ENCODE measurements at places on chromosomes 5 and 9.

DNA sequence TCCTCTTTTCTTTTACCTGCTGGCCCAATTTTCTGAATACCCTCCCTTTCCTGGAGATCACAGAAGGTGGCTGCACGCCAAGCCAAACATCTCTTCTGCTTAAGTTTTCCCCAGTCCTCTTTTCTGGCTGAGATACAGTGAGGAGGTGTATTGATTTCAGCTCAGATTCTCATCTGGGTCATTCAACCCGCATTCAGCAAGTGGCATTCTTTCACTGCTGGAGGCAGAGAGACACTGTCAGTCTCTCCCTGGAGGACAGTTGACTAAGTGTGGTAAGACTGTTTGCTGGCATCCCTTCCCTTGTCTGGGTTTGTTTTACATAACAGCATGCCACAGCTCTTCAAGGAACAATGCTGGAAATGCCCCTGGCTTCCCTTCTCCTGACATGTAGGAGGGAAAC is 60.5 kb downstream of the GABRG2 start:
- no peak for DNase-seq

GRCh38 chr5:169097374-169098326 is 203.3 kb downstream of the SLIT3 start:
- DNase-seq: no peak

- no peak for DNase-seq
Observed at GRCh38 chr5:179262126-179262920, 82.9 kb downstream of the ADAMTS2 start.

DNA sequence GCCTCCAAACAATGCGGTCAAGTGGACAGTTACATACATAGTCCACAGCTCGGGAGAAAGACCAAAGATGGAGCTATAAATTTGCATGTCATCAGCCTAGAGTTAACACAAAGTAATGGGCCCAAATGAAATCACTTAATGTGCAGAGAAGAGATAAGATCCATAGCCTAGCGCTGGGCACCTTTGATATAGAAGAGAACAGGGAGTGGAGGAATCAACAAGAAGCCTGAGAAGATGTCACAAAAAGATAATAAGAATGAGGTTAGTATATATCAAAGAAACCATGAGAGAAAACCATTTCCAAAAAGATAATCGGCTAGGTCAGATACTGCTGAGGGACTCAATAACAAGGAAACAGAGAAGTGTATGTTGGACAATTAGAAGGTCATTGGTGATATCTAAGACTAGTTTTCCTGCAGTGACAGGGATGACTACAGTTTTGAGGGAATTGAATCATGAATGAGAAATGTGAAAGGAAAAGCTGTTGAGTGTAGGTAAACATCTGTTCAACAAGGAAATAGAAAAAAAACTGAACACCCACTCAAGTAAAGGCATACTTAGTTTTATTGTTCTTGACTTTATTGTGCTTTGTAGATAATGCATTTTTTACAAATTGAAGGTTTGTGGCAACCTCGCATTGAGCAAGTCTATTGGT is 68.7 kb upstream of the CDH6 start:
- no peak for DNase-seq

DNA sequence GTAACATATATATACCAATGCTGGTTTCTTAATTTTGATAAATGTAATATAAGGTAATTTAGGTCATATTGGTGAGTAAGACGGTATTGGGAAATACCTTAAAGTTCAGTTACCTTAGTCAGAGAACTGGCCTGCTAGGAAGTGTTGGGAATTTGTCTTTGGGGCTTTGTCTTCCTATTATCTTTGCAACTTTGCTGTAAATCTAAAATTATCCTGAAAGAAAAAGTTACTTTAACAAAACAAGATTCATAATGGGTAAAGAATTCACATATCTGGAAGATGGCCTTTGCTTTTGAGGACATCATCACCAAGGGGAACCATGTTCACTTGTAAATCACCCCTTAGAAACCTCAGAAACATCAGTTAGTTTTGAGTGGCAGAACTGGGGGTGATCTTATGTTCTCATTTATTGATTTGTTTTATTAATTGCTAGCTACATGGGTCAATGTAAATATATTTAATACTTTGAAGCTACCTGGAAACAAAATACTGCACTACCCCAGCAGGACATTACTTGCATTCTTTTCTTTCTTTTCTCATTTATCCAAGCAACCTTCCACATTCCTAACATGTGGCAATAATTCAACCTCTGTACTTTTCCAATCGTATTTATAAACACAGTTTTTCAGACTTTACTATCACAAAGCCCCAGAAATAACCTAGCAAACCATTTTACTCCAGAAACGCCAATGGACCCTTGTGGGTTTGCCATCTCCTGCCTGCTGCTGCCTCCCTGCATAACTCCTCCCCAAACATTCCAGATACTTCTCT is 41.4 kb downstream of the GLIS3 start:
- DNase-seq: no peak

GRCh38 chr5:125198270-125198974 is 452.0 kb upstream of the ZNF608 start:
- DNase-seq: no peak

DNA sequence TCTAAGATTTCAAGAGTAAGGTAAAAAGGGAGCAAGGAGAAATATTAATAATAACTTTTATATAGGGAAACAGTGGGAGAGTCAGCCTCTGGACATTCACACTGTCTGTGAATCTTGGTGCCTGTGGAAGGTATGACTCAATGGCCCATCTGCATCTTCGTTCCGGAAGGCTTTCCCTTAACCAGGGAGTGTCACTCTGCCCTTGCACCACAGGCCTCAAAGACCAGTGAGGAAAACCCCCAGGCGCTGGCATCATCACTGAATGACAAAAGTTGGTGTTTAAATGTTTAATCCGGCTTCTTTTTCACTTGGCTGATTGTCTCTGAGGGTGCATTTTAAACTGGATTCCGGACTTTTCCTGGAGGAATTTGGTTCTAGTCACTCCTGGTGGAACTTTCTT is 522.4 kb upstream of the TLE4 start:
- DNase-seq: no peak

- no peak for DNase-seq
Observed at GRCh38 chr5:10409504-10409903, 32.2 kb upstream of the ROPN1L start.

DNA sequence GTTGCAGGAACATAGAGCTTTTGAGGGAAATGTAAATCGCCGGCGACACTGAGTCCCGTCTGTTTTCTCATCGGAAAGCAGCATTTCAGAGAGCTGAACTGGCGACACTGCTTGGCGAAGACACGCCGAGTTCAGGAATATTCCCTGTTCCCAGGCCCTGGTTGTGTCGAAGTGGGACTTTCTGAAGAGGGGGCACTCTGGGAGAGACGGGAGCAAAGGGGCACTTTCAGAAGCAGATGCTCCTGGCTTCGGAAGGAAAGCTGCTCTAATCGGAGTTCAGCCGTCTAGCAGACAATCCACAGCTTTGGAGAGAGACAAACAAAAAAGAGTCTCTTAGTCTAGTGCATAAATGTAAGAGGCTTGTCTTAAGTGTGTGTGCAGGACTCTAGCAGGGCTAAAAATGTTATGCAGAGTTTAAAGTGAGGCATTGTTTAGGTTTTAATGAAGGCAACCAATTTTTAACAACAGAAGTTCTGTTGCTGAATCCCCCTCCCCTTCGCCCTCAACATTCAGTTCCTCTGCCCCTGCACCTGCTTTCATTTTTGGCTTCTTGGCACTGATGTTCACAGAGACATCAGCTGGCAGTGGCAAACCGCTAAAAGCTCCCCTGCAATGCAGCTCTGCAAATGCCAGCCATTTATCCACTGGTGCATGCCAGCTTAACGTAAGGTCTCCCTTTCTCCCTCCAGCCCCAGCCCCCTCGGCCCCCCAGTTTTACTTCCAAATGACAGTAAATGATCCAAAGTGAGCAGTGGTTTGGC is 289.5 kb upstream of the MPDZ start:
- no peak for DNase-seq

DNA sequence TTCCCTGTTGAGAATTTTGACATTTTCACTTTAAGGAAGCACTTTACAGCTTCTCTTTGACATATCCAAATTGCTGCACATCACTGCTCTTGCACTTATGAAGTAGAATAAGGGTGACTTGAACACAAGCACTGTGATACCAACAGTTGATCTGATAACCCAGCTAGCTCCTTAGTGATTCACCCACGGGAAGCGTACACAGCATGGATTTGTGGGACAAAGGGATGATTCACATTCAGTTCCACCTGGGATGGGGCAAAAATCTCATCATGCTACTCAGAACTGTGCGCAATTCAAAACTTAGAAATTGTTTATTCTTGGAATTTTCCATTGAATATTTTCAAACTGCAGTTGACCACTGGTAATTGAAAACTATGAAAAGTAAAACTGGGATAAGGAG is 1565.5 kb upstream of the CDH9 start:
- no peak for DNase-seq

DNA sequence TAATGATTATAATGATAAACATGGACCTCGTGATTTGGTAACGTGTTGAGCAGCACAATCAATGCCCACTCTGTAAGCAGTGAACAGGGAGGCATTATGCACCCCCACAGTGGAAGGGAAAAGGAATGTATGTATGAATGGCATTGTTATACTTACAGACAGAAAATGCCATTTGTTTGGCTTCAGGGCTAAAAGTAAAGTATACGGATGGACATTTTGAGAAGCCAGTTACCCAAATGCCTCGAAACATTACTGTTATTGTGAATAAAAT is 260.2 kb upstream of the PPP1R2B start:
- no peak for DNase-seq

GRCh38 chr9:133770076-133770777 is 32.1 kb upstream of the SARDH start:
- no peak for DNase-seq

DNA sequence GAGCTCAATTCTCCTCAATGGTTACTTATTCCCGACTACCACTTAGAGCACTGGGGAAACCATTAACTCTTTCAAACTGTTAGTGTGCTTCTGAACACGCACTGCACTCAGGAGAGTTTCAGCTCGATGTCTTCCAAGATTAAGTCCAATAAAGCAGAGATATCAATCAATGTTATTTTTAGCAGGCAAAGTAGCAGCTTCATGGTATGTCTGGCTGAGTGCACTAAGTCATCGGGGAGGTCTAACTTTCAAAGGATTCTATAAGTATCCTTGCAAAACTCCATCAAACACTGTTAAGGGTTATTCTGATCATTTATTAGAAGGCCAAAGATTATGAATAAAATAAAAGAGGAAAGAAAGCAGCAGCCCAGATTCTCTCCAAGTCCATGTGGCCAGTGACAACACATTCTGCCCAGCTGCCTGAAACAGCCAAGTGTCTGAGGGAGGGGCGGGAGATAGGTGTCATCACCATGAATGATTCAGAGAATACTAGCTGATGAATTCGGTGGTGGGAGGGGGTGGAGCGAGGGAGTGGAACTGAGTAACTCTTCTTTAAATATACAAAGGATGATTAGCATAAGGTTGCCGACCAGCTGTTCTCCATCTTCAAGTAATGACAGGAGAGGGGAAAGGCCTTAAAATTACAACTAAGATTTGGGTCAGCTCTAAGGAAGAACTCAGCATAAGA is 21.3 kb downstream of the NREP start:
- DNase-seq: peak; percentile 3

GRCh38 chr5:132641241-132641723 is 16.7 kb upstream of the IL13 start:
- no peak for DNase-seq

- DNase-seq: no peak
Observed at GRCh38 chr9:79817438-79818004, 245.8 kb downstream of the TLE4 start.

GRCh38 chr5:152884006-152884405 is 478.9 kb upstream of the NMUR2 start:
- no peak for DNase-seq

GRCh38 chr9:133932633-133933032 is 59.5 kb downstream of the VAV2 start:
- DNase-seq: no peak

GRCh38 chr5:53512539-53512938 is 32.1 kb downstream of the FST start:
- no peak for DNase-seq

- DNase-seq: no peak
Observed at GRCh38 chr5:34474573-34475021, 181.5 kb upstream of the RAI14 start.

GRCh38 chr5:157372472-157372822 is 87.6 kb upstream of the NIPAL4 start:
- DNase-seq: no peak

GRCh38 chr9:98062161-98062560 is 5.6 kb downstream of the NANS start:
- DNase-seq: no peak

DNA sequence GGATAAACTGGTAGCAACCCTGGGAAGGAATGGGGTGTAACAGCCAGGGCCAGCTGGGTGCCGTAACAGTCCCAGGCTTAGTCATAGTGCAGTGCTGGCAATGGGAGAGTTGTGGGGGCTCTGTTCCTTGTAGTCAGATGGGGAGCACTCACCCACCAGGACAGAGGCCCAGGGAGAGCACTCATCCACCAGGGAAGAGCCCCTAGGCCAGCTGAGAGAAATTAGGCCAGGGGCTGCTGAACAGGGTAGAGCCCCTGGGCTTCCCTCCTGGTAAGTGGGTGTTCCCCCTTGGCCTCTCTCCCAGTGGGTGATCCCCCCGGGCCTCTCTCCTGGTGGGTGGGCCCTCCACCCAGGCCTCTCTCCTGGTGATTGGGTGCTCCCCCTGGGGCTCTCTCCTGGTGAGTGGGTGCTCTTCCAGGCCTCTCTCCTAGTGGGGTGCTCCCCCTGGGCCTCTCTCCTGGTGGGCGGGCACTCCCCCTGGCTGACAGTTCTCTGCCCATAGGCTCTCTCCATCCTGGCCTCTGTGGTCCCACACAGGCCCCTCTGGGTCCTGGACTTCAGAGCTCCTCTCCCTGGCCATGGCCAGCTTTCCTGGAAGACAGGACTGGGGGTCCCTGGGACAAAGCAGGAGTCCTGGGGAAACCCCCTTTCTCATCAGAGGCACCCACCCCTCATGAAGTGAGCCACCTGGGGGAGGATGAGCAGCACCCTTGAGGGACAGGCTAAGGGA is 13.4 kb downstream of the FGD3 start:
- DNase-seq: no peak

DNA sequence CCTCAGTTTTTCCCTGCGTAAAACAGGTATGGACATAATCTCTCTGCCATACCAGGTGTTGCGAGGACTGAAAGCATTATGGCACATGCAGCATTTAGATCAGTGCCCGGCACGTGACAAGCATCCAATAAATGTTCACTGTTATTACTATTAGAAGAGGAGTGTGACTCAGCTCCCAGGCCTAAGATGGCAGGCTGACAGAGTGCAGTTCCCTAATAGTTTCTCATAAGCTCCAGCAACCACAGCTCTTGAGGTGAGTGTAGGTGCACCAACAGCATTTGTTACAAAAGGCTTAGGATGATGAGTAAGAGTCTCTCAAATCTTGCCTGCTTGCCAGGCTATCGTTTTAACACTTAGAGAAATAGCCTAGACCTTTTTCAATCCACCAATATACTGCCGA is 28.9 kb upstream of the GLIS3 start:
- no peak for DNase-seq

Measured in activated T-cell treated with anti-CD3 and anti-CD28 coated beads for 4 hours (primary cell).